ENCODE measurements at places on chromosomes 3 and 15.

DNA sequence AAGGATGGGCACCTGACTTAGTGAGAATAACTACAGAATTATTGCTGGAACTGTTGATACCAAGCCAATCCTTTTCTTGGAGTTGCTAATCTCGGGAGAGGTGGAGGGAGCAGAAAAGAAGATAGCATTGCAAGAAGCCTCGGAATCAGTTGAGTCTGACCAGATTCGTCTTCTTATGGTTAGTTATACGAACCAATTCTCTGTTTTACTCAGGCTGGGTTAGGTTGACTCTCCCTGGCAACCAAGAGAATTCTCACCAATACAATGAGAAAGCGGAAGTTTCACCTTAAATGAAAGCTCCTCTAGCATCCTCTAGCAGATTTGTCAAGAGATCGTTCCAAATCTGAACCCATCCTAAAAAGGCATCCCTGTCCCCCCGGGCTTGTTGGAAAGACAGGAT, 43.5 kb upstream of the UBE2E1 start:
- DNase-seq: no peak

- no peak for DNase-seq
Observed at GRCh38 chr3:14517601-14518431, 22.3 kb downstream of the GRIP2 start.

GRCh38 chr3:45560281-45560971, 34.1 kb upstream of the LIMD1 start:
- DNase-seq: no peak

- no peak for DNase-seq
Observed at GRCh38 chr15:25093455-25094029, 138.8 kb downstream of the SNRPN start.

- DNase-seq: no peak
Observed at GRCh38 chr3:72311425-72311824, 526.5 kb upstream of the PROK2 start.

GRCh38 chr15:38670128-38671005, 105.8 kb upstream of the RASGRP1 start:
- no peak for DNase-seq

DNA sequence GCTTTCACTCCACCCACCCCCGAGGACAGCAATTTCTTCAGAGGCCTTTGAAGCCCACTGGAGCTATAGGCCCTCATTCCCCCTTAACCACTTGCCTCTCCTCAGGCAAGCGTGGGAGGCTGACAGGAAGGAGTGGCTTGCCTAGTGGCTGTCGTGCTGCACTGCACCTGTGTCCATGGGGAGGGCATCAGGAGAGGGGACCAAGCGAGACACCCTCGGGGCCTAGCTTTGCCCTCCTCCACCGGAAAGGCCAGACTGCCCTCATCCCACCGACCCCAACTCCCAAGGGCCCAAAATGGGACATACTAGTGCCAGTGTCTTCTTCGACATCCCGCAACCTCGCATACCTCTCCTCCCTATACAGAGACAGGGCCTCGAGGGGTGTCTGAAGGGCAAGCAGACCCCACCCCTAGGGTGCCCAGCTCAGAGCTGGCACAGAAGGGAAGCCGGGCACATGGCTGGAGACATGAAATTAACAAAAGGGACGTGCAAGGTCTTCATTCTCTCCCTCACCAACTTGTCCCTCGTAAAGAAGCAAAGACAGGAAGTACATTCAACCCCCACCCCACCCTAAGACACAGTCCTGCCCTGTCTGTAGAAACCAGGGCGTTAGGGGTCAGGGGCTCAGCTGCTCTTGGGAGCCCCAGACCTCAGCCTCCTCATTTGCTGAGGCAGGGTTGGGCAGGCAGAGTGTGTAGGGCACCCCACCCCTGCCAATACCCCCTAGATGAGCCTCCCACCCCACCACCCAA, 24.3 kb downstream of the VIPR1 start:
- DNase-seq: no peak

- no peak for DNase-seq
Observed at GRCh38 chr15:29183071-29183831, 86.4 kb downstream of the NSMCE3 start.

GRCh38 chr3:55203006-55203405, 275.1 kb upstream of the LRTM1 start:
- DNase-seq: no peak

- DNase-seq: peak; percentile 9
Observed at GRCh38 chr3:9067352-9067975, 104.2 kb upstream of the RAD18 start.

DNA sequence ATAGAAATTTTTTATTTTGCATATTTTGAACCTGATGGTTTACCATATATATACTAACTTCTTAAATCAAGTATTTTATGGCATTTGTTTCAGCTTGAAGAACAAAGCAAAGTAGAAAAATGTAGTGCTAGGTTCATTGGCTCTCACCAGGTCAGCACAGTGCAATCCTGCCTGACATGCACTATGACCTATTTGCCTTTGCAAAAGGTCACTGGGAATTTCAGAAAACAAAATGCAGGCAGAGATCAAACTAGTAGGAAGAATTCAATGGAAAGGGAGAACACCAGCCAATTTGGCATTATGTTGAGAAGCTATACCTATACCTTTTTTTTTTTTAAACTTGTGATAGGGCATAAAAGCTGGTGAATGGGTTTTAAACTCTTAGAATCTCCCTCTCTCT, 329.8 kb upstream of the SGO1 start:
- no peak for DNase-seq

DNA sequence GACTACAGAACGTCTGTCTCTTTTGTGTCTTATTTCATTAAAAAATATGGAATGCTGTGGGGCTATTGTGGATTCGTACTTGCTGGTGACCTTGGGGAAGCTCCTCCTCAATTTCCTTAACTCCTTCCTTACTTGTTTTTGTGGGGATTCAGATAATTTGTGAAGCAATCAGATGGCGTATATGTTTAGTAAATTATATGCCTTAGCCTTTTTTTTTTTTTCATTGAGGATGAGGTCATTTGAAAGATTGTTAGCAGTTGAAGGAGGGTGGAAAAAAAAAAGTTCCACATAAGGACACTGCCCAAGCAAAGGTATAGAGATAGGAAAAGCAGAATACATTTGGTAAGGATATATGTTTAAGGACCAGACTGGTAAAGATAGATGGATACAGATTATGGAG, 3.3 kb downstream of the RNF13 start:
- no peak for DNase-seq

DNA sequence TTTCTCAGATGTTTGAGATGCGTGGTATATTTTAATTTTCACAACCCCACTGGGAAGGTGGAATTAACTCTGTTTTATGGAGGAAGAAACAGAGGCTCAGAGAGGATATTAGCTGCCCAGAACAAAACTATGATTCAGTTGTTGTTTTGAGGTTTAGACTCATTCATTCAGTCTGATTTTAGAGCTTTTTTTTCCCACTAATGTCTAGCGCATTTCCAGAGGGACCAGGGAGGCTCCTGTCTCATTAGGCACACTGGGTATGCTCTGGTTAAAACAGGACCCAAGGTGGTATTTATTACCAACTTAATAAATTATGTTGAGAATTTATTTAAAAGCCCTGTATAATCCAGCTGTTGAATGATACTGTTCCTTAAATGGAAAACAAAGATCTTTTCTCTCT, 272.0 kb upstream of the RGMA start:
- no peak for DNase-seq

- no peak for DNase-seq
Observed at GRCh38 chr3:107627962-107628542, 105.3 kb downstream of the BBX start.

DNA sequence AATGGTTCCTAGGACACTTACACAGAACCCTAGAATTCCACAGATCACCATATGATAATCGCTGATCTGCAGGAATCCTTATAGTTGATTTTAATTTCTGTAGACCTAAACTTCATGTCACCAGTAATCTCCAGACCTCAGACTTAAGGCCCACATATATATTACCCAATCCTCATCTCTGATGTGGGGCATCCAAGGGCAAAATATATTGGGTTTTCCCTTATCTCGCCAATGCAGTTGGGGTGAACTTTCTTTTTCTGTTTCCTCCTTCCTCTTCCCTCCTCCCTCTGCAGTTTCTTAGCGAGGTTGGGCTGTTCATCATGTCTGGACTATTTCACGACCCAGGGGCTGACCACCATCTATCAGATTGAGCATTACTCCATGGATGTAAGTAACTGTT, 230.2 kb downstream of the P3H2 start:
- DNase-seq: no peak

DNA sequence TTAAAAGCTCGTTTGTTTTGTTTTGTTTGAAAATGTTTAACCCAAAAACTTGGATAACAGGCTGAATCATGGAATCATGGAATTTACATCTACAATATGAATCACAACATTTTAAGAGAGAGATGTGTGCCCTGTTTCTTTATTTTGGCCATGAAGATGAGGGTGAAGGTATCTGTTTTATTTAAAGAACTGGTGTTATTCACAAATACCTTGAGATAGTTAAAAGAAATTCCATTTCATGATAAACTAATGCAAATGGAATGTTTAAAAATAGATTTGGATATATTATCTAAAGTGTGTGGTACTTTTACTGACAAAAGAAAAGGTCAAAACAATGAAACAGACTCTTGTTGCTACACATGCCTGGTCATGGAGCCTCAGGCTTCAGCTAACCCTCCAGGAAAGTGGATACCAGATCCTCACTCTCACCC, 486.0 kb upstream of the CFAP20DC start:
- no peak for DNase-seq

GRCh38 chr3:128274837-128275236, 121.6 kb downstream of the EEFSEC start:
- no peak for DNase-seq

DNA sequence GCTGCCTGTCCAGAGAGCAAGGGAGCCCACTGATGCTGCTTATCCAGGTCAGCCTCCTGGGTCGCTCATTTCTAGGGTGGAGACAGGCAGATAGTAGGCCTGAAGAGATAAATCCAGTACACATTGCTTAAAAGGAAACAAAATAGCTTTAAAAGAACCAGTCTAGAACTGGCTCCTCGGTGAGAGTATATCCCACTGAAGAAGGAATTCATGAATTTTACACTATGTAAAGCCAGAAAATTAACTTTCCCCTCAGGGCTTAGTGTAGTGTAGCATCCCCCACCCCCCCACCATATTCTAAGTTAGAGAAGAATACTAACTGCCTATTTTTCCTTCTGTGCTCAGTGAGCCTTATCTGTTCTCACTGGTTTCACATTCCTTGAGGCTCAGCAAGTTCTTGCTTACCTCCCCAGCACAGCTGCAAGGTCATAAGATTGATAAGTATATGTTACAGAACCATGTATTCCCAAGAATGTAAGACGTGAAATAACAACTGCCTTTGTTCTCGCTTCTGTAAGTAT, 30.5 kb upstream of the NOX5 start:
- DNase-seq: no peak

GRCh38 chr3:136730595-136731273, 21.4 kb downstream of the STAG1 start:
- DNase-seq: no peak

DNA sequence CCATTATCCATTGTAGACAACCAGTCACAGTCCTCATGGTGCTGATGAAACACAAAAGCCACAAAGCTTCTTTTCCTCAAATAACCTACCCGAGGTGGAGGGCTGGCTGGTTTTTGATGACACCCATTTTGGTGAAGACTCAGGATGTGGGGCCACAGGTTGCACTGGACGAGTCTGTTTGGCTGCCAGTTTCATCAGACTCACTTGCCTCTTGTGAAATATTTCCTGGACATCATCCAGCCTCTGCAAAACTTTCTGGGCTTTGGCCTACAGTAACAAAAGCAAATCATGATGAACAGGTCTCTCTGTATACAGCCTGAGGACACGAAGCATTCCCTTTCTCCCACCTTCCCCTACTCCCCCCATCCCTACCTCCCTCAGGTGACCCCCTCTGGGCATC, 42.2 kb downstream of the B3GNT5 start:
- DNase-seq: peak; percentile 56

- no peak for DNase-seq
Observed at GRCh38 chr15:91844928-91845327, 8.6 kb upstream of the SLCO3A1 start.

GRCh38 chr3:146326875-146327543, 76.1 kb upstream of the PLSCR4 start:
- DNase-seq: peak; percentile 76
